ENCODE measurements at places on chromosomes 7 and 10.

DNA sequence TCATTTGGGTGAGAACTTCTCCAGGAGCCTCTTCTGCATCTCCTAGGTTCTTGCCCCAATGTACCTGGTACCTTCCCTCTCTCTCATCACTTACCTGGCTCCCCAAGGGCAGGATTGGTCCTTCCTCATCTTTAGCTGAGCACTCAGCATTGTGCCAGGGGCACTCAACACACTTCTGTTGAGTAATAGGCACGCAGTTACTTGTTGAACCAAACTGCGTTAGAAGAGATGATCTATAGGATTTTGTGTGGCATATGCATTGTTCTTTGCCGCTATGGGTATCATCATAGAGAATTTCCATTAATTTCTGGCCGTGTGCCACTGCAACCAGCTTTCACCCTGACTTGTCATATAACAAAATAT, 16.4 kb downstream of the TBXAS1 start:
- DNase-seq = no peak

- no peak for DNase-seq
Measured at GRCh38 chr10:69647819-69648218, 17.8 kb downstream of the FAM241B start.

DNA sequence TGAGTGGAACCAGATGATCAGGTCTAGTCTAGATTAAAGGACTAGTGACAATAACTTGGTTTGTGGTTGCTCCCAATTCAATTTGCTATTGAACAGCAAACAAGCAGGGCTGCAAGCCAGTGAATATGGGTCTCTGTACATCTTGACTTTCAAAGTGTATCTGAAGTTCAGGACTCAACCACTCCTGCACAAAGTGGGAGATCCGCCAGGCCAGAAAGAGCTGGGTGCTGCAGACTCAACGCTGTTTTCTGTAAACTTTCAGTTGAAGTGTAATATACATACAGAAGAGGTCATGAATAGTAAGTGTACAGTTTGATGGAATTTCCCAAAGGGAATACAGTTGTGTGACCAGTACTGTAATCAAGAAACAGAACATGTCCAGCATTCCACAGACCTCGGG, 416.6 kb downstream of the RPS24 start:
- no peak for DNase-seq

DNA sequence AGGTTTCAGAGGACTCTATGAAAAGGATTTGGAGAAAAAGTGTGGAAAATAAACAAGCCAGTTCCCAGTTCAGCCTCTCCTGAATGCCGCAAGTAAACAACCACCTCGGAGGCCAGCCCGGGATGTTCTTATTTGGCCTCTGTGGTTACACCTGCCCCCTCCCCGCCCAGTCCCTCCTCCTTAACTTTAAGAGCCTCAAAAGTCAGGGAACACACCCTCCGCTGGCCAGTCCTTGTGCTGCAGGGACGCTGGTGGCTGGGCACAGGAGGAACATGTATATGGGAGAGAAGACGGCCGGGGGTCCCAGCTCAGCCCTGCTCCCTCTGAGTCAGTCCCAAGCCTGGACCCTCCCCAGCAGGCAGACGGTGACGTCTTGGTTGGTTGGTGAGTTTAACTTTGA, 6.1 kb downstream of the CHST3 start:
- no peak for DNase-seq

DNA sequence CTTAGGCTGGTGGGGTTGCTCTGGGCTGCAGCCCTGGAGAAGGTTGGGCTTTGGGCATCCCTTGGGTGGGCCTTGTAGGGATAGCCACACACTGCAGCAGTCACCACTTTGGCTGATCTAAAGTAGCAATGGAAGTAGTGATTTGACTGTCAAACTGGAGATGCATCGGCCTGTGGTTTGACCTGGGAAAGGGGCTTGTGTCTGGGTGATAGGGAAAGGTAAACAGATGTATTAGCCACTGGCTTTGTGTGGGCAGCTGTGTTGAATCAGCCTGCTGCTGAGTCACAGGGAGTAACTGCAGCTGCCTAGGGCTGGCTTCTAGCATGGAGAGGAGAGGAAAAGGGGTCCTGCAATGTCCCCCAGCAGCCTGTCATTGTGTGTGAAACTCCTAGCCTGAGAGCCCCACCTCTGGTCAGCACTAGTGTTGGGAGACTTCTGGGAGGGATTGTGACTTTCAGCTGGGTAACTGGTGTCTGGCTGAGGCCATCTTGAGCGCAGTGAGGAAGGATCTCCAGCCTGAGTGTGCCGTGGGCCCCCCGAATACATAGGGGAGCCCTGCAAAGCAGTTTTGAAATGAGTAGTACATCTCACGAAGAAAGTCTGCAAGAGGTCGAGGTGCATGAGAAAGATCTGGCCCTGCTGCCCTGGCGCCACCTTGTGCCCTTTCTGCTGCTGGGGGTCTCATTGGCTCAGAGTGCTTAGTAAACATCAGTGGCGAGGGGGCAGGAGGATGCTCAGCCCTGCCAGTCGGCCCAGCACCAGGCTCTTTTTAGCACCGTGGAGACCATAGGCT, 117.3 kb downstream of the FANK1 start:
- DNase-seq = no peak

- no peak for DNase-seq
Measured at GRCh38 chr7:37033141-37033540, 308.8 kb upstream of the AOAH start.

DNA sequence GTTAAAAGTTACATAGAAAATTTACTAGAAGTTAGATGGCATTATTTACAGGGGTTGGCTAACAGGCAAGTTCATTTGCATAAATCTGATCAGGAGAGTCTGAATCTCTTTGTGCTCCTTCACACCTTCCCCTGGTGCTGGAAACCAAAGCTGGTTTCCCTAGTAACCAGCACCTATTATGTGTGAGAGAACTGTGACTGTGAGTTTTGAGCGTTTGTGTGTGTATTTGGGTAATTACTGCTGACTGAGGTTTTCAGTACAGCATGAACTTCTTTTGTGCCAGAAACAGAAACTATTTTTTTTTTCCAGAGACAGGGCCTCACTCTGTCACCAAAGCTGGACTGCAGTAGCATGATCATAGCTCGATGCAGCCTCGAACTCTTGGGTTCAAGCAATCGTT, 10.3 kb upstream of the IFIT1B start:
- no peak for DNase-seq

- no peak for DNase-seq
Measured at GRCh38 chr7:2613098-2613930, 18.5 kb upstream of the TTYH3 start.

- DNase-seq = no peak
Measured at GRCh38 chr7:78345293-78345911, 546.8 kb downstream of the PHTF2 start.

- DNase-seq = no peak
Measured at GRCh38 chr10:53675177-53675576, 902.6 kb upstream of the MBL2 start.

Data from T-helper 1 cell (primary cell).